Activated B cell treated with CpG ODN at 0.5 μM for 24 hours (primary cell): ENCODE measurements at places on chromosomes 7 and 10. TPM values are rescaled to one million over a fixed set of nuclear protein-coding genes. Genes with fewer than 3 reads are reported as not detected.

The OR2A42 gene
- total RNA-seq = not detected in 2 replicates

DNA sequence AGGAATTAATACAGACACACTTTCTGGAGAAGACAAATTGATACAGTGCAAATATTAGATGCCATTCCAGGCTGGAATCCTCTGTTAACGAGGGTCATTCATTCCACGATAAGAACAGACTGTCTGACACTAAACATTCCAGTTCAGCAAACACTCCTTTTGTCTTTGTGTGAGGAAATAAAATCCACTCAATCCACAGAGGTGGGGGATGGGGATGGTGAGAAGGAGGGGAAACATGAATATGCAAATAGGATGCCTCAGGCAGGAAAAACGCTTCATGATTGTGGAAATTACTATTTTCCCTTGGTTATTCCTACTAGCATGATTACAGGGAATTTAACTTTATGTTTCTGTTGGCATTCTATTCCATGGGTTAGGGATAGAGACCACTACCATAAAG is 196.9 kb upstream of the CDCA7L start:
- H3K36me3 ChIP-seq = no peaks in the 10 kb centered on the region
- DNase-seq = no peak
- no peak overlapping the region for H3K4me3 ChIP-seq
- no peak overlapping the region for H3K27ac ChIP-seq
- H3K27me3 ChIP-seq = no peaks in the 10 kb centered on the region

The SLC35B4 gene
- 17.1 and 22.0 TPM in 2 replicates for total RNA-seq

GRCh38 chr7:74026903-74027682 is 880 bp upstream of the ELN start:
- H3K36me3 ChIP-seq = no peaks in the 10 kb centered on the region
- peaks cover 57% of the 10 kb centered on the region for H3K27me3 ChIP-seq
- peak; percentile 62 for DNase-seq
- H3K4me3 ChIP-seq = no peak overlapping the region
- no peak overlapping the region for H3K27ac ChIP-seq

DNA sequence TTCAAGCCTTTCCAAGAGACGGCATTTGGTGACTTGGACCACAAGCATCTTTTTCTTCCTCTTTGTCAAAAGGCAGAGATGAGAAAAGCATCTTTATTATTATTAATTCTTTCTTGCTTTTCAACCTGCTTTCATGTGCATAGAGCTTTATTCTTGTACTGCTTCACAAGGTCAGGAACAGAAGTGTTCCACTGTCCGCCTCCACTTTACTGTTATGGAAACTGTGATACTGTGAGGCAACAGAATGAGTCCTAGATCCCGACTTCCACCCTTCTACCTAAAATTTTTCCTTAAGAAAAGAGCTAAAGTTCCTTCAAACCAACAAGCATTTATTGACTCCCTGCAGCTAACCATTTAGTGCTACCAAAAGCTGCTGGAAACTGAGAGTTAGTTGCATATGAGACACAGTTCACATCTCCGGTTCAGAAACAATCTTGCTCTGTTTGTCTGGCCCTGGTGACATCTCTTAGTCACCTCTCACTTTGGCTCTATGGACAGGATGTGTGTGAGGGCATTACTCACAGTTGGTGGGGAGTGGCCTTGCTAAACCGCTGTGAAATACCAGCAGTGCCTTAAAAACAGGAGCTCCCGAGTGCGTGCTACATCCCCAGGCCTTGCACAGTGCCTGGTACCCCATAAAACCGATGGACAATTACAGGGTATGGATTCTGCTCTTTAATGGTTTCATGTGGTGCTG is 77.1 kb upstream of the TRIL start:
- no peak for DNase-seq
- no peaks in the 10 kb centered on the region for H3K4me1 ChIP-seq
- H3K36me3 ChIP-seq = no peaks in the 10 kb centered on the region
- H3K4me3 ChIP-seq = no peak overlapping the region
- no peak overlapping the region for H3K27ac ChIP-seq

The GBF1 gene
- total RNA-seq = 40.8 and 44.3 TPM in 2 replicates

DNA sequence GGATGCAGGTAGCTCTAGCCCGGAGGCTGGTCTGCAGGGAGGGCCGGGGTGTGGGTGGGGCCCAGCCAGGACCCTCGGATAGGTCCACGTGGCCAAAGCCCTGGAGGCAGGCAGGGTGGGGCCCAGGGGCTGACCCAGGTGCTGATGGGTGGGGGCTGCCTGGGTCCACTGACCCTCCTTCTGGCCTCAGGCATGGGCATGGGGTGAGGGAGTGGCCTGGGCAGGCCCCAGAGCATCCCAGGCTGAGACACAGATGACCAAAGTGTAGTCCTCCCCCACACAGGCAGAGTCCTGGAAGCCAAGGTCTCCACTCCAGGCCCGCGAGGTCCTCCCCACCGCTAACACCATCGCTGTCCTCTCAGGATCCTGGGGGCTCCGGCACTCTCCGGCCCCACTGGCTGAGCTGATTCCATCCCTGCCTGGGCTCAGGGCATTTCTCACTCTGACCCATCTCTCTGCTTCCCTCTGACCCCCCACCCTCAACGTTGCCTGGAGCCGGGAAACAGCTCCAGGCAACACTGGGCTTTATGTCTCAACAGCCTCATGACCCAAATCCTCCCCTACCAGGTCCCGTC is 20.7 kb upstream of the PPP2R2D start:
- no peak overlapping the region for H3K4me3 ChIP-seq
- DNase-seq = no peak
- no peaks in the 10 kb centered on the region for H3K4me1 ChIP-seq
- no peaks in the 10 kb centered on the region for H3K36me3 ChIP-seq
